H9 (cell line): ENCODE measurements at places on chromosomes 2 and 18. TPM values are rescaled to one million over a fixed set of nuclear protein-coding genes. Genes with fewer than 3 reads are reported as not detected.
A peak's percentile ranks its signal among the peaks of the same experiment; 100 is the strongest.

- H3K4me3 ChIP-seq: no peak overlapping the region
- H3K4me1 ChIP-seq: peaks cover 3% of the 10 kb centered on the region; the same call in 1 of the 2 replicates
- no peak overlapping the region for H3K27ac ChIP-seq
- DNase-seq: peak; percentile 38
Measured at GRCh38 chr2:449246-450067, 161.6 kb upstream of the ALKAL2 start.

Gene PAPOLG
- 19.2 and 21.1 TPM in 2 replicates for total RNA-seq

Gene DCDC2C
- total RNA-seq: not detected in 2 replicates

DNA sequence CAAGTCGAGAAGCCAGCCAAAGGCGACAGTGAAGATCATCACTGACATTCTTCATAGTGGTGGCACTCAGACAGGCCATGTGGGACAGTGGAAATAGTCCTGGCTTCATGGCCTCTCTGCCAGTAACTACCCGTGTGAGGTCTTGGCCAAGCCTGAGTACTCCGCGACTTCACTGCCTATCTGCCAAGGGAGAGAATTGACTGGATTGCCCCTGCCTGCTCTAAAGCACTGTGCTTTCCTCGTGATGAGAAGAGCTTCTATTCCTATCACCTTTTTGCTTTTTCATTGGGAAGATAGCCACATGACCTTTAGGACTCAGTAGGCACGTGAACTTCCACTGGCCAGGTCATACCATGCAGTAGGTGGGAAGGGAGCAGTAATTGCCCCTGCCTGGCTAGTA lies 239.3 kb downstream of the HAUS1 start:
- no peak overlapping the region for H3K4me3 ChIP-seq
- no peak overlapping the region for H3K27ac ChIP-seq
- no peak for DNase-seq
- no peaks in the 10 kb centered on the region for H3K27me3 ChIP-seq
- H3K36me3 ChIP-seq: no peaks in the 10 kb centered on the region
- H3K4me1 ChIP-seq: peaks cover 8% of the 10 kb centered on the region; the same call in 1 of the 2 replicates

Gene FLACC1
- 0.42 TPM in 1 of 2 replicates, not detected in the other for total RNA-seq

- H3K27me3 ChIP-seq: no peaks in the 10 kb centered on the region
- no peaks in the 10 kb centered on the region for H3K36me3 ChIP-seq
- H3K27ac ChIP-seq: no peak overlapping the region
- no peak for DNase-seq
- H3K4me3 ChIP-seq: no peak overlapping the region
Measured at GRCh38 chr2:241017228-241017940, 19.0 kb downstream of the SNED1 start.

DNA sequence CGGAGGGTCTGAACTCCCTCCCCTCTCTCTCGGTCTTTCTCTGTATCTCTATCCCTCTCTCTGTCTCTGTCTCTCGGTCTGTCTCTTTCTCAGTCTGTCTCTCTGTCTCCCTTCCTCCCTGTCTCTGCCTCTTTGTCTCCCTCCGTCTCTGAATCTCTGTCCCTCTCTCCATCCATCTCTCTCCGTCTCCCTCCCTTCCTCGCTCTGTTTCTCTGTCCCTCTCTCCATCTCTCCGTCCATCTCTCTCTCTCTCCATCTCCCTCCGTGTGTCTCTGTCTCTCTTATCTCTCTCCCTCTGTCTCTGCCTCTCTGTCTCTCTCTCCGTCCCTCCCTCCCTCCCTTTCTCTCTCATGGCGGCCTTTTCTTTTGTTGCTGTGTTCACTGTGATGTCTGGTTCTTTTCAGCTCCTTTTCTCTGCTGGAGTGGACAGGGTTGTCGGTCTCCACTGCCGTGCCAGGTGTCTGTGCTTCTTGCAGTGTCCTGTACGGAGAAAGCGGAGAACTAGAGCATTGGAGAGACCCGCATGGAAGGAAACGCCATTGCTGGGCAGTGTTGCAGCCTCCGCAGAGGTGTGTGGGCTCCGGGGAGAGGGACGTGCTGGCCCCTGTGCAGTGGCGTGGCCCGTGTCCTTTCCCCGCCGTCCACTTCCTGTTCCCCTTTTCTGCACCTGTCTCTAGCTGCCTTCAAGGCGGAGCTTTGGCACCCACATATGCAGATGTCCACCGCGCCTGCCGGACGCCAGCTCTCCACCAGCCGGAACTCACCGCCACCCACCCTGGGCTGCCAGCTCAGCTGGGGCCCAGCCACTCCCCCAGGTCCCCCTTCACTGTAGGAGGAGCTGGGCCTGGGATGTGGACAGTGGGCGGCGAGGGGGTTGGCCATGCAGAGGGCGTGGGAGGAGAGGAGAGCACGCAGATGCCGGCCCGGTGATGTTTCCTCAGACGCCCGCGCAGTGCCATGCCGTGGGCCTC lies 113.1 kb downstream of the NFATC1 start:
- no peak for DNase-seq
- H3K4me3 ChIP-seq: no peak overlapping the region
- no peaks in the 10 kb centered on the region; the same call in 1 of the 2 replicates for H3K27me3 ChIP-seq
- H3K27ac ChIP-seq: no peak overlapping the region
- peaks cover 2% of the 10 kb centered on the region; the same call in 1 of the 3 replicates for H3K36me3 ChIP-seq
- no peaks in the 10 kb centered on the region for H3K4me1 ChIP-seq

DNA sequence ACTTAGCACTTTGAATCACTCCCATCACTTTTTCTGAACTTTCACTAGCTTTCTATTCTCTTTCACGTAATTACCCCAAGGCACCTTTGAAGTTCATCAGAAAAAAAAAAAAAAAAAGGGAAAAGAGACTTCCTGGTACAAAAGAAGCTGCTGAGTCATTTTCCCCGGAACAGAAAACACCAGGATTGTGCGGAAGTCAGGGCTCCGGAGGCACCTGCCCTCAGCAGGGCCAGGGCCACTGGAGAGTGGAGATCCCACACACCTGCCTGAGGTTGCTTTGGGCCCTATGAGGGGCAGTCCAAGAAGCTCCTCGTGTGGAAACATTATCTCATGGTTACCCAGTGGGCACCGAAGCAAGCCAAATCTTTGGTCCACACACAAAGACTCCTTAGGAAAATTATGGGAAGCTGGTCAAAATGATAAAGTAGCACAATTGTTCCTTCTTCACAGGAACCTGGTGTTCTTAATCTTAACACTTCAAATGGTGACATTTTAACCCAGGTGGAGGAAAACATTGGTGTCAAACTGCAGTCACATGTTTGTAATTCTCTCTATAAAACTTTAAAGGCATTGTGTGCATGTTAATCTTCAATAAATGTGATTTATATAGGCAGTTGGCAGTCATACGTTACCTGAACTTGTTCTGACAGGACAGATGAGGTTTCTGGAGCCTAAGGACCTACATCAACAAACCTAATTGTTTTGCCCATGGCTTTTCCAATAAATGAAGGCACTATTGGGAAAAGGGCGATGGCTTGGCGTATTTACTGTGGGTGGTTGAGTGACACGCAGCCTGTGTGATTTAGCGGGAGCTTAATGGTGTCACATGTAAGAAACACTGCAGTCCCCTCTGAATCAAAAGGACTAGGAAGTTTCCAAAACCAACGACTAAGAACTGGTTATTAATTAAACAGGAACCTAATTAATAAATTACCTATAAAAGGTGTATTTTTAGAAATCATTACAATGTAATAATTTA lies 23.4 kb upstream of the FAM110C start:
- no peak overlapping the region for H3K27ac ChIP-seq
- DNase-seq: peak; percentile 41
- no peak overlapping the region for H3K4me3 ChIP-seq
- H3K36me3 ChIP-seq: no peaks in the 10 kb centered on the region
- no peaks in the 10 kb centered on the region for H3K27me3 ChIP-seq

- H3K27ac ChIP-seq: no peak overlapping the region
- no peak for DNase-seq
- H3K4me1 ChIP-seq: no peaks in the 10 kb centered on the region
- no peak overlapping the region for H3K4me3 ChIP-seq
- peaks cover 8% of the 10 kb centered on the region for H3K36me3 ChIP-seq
Measured at GRCh38 chr2:228545748-228546145, 364.3 kb upstream of the SPHKAP start.

- H3K27me3 ChIP-seq: no peaks in the 10 kb centered on the region
- no peaks in the 10 kb centered on the region for H3K4me1 ChIP-seq
- no peak overlapping the region for H3K4me3 ChIP-seq
Measured at GRCh38 chr2:215900203-215900611, 113.1 kb downstream of the MREG start.

Gene TEKT4
- not detected in 2 replicates for total RNA-seq

Gene PRADC1
- 9.6 and 11.1 TPM in 2 replicates for total RNA-seq

- no peaks in the 10 kb centered on the region for H3K4me1 ChIP-seq
- H3K4me3 ChIP-seq: no peak overlapping the region
- peak; percentile 30 for DNase-seq
- H3K27ac ChIP-seq: no peak overlapping the region
- H3K36me3 ChIP-seq: no peaks in the 10 kb centered on the region
Measured at GRCh38 chr2:134375935-134376334, 122.1 kb downstream of the MGAT5 start.

DNA sequence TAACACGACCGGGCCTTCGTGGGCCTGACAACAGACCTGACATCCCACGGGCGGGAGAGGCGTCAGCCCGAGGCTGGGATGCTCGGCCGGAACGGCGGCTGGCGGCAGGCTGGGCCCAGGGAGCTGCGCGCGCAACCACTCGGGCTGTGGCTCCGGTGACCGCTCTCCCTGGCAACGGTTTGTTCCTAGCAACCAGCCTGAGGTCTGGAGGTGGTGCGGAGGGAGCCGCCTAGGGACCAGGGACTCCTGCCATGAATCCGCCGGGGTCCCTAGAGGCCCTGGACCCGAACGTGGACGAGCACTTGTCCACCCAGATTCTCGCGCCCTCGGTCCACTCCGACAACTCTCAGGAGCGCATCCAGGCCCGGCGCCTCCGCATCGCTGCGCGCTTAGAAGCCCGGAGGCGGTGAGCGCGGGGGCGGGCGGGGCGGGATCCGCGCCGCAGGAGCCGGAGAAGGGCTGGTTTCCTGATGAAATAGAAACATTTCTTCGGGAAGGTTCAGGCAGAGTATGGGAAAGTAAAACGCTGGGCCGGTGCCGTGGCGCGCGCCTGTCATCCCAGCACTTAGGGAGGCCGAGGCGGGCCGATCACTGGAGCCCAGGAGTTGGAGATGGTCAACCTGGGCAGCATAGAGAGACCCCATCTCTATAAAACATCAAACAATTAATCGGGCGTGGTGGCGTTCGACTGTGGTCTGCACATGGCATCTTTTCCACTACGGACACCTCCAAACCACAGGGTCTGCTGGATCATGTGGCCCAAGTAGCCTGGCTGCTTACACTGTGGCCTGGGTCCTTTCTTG lies at the start of gene DRC1:
DRC1 (plus strand) TSS at position 182 of the 803 bp plus-strand sequence; CDS start at position 252, 70 bp downstream.
- no peaks in the 10 kb centered on the region for H3K4me1 ChIP-seq
- peak within 1 kb of the TSS; percentile 73 for H3K4me3 ChIP-seq
- no peaks in the 10 kb centered on the region for H3K27me3 ChIP-seq

- H3K4me3 ChIP-seq: no peak overlapping the region
- no peak for DNase-seq
- H3K27ac ChIP-seq: no peak overlapping the region
- H3K4me1 ChIP-seq: no peaks in the 10 kb centered on the region
Measured at GRCh38 chr2:38266382-38267061, 110.6 kb downstream of the ATL2 start.

DNA sequence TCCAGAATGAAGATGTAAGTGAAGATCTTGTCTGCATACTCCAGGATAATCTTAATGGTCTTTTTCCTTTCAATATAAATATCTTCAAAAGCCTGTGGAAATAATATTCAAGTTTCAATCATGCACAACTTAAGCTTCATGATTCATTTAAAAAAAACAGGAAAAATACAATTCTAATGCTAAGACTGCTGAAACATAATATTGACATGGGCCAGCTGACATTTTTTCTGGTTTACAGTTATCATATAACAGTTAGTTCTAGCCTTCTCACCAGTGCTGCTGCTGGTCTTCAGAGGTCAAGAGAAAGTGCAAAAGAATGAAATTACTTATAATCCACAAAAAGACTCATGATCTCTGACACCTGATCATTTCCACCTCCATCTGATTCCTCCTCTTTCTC lies 110.4 kb upstream of the SCN1A start:
- H3K4me1 ChIP-seq: no peaks in the 10 kb centered on the region; the same call in 1 of the 2 replicates
- H3K27ac ChIP-seq: no peak overlapping the region
- H3K4me3 ChIP-seq: no peak overlapping the region
- DNase-seq: no peak
- no peaks in the 10 kb centered on the region for H3K27me3 ChIP-seq

DNA sequence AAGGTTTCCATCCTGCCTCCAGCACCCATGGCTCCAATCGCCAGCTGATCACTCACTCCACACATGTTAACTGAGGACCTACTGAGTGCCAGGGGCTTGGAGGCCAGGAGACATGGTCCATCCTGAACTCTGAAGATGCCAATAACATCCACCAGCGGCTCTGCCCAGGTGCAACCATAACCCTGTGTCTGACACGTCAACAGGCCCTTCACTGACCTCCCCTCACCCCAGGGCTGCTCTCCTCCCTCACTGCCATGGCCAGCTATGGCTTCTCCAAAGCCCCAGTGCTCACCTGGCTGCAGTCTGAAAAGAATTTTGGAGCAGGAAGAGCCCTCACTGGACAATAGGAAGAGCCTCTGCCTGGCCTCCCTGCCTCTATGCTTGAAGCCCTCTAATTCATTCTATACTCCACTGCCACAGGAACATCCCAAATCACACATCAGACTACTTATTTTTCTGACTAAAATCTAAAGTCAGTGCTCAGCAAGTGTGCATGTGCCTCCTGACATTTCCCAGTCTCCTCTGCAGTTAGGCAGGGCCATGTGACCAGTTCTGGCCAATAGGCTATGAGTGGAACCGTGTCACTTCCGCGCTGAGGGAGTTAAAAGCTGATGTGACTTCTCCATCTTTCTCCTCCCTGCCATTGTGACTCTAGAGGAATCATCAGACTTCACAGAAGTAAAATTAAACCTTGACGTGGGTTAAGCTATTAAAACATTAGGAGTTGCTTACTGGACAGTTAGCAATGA lies 37.2 kb downstream of the ZBTB7C start:
- peaks cover 5% of the 10 kb centered on the region; the same call in 1 of the 2 replicates for H3K4me1 ChIP-seq
- H3K36me3 ChIP-seq: no peaks in the 10 kb centered on the region
- H3K27ac ChIP-seq: no peak overlapping the region
- H3K27me3 ChIP-seq: no peaks in the 10 kb centered on the region
- DNase-seq: no peak

GRCh38 chr2:147214914-147215313 lies 629.9 kb upstream of the ACVR2A start:
- no peaks in the 10 kb centered on the region for H3K27me3 ChIP-seq
- peaks cover 5% of the 10 kb centered on the region for H3K36me3 ChIP-seq
- H3K27ac ChIP-seq: no peak overlapping the region
- DNase-seq: no peak
- H3K4me1 ChIP-seq: no peaks in the 10 kb centered on the region

DNA sequence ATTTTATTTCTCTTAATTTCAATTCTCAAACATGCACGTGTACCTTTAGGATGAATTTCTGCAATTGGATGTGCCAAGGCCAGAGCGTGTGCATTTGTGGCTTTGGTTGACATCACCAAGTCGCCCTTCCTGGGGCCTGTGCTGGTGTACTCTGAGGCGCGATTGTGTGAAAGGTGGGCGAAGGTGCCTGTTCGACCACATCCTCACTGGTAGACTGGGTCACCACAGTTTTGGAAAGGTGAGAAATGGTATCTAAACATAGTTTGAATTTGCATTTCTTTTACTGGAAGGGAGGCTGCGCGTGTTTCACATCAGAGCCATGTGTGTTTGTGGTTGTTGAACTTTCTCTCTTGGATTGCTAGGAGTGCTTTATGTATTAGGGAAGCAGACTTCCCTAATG lies 89.8 kb downstream of the LDLRAD4 start:
- H3K4me3 ChIP-seq: no peak overlapping the region
- no peak overlapping the region for H3K27ac ChIP-seq
- no peak for DNase-seq

Gene TUBA4B
- not detected in 2 replicates for total RNA-seq

- H3K4me3 ChIP-seq: no peak overlapping the region
- no peaks in the 10 kb centered on the region for H3K36me3 ChIP-seq
- no peak overlapping the region for H3K27ac ChIP-seq
- no peak for DNase-seq
- H3K27me3 ChIP-seq: no peaks in the 10 kb centered on the region
Measured at GRCh38 chr2:113211226-113212105, 37.7 kb downstream of the PSD4 start.

Gene SLC14A1
- total RNA-seq: not detected in 2 replicates
